ENCODE measurements at places on chromosomes 13 and 19.

DNA sequence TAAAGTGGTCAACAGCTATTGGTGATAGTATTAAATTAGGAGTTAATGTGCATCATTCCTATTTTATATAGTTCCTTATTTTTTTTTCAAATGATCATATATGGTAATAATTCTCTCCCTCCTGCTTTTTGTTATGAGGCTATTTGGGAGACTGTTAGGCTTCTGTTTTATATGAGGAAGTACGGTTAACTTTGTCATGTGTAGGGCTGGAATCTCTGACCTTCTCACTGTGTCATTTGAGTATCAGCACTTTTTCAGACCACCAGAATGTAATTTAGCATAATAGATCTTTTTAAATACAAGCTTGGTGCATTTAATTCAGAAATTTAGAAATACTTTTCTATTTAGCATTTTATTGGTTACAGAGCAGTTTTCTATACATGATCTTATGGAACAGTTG lies 7.7 kb downstream of the DGKH start:
- no peak overlapping the region for H3K27ac ChIP-seq
- no peak overlapping the region for H3K4me3 ChIP-seq
- peaks cover 6% of the 10 kb centered on the region for H3K4me1 ChIP-seq

DNA sequence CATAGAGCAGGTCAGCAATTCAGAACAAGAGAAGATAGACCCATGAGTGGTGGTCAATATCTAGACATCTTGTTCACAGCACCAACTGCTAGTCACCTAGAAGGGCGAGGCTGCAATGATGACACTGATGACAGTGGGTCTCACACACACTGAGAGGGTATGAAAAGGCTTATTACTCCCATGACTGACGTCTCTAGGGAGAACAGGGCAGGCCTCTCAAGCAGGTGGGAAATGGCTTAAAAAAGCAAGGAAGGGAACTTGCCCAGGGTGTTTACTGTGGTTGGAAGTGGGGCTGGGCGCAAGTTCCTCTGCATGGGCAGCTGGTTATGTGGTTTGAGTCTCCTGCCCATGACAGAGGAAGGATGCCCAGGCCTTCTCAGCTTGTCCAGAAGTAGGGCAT lies 33.8 kb downstream of the ZNF44 start:
- no peaks in the 10 kb centered on the region for H3K27me3 ChIP-seq
- H3K4me3 ChIP-seq: no peak overlapping the region
- no peaks in the 10 kb centered on the region for H3K36me3 ChIP-seq
- DNase-seq: no peak

- H3K4me1 ChIP-seq: no peaks in the 10 kb centered on the region
- no peak overlapping the region for H3K27ac ChIP-seq
- peaks cover 3% of the 10 kb centered on the region for H3K27me3 ChIP-seq
- no peak overlapping the region for H3K4me3 ChIP-seq
- H3K36me3 ChIP-seq: no peaks in the 10 kb centered on the region
Measured at GRCh38 chr13:112179995-112180394, 113.0 kb downstream of the SOX1 start.

GRCh38 chr19:35128398-35129057 lies 6.3 kb downstream of the LGI4 start:
- H3K36me3 ChIP-seq: no peaks in the 10 kb centered on the region
- no peak overlapping the region for H3K4me3 ChIP-seq
- H3K27ac ChIP-seq: no peak overlapping the region
- DNase-seq: no peak

DNA sequence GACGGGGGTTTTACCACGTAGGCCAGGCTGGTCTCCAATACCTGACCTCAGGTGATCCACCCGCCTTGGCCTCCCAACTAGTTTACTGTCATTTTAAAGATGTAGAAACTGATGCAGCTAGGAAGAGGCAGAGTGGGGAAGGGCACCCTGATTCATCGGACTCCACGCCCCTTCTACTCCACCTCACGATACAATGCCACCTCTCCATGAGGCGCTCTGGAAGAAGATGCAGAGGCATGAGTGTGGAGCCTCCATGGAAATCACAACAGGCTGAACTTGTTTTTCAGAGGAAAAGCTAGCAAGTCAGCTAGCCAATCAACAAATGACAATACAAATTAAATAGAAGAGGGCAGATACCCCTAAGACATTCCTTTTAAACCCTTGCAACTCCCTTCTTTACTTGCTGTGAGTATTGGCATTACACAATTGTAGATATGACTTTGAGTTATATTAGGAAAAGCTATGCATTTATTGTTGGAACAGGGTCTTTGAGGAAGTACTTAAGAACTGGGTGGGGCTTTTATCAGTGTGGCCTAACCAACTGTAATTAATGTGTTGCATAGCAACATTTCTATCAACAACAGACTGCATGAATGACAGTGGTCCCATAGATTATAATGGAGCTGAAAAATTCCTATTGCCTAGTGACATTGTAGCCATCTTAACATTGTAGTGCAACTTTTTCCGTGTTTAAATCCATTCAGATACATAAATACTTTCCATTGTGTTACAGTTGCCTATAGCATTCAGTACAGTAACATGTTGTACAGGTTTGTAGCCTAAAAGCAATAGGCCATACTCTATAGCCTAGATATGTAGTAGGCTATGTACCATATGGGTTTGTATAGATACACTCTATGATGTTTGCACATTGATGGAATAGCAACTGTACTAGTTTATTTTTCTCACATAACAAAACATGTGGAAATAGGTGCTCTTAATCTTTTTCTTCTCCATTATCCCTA lies 17.6 kb downstream of the WDFY2 start:
- no peaks in the 10 kb centered on the region for H3K36me3 ChIP-seq
- no peaks in the 10 kb centered on the region for H3K27me3 ChIP-seq
- no peak overlapping the region for H3K27ac ChIP-seq
- peaks cover 4% of the 10 kb centered on the region for H3K4me1 ChIP-seq
- no peak overlapping the region for H3K4me3 ChIP-seq
- DNase-seq: no peak

DNA sequence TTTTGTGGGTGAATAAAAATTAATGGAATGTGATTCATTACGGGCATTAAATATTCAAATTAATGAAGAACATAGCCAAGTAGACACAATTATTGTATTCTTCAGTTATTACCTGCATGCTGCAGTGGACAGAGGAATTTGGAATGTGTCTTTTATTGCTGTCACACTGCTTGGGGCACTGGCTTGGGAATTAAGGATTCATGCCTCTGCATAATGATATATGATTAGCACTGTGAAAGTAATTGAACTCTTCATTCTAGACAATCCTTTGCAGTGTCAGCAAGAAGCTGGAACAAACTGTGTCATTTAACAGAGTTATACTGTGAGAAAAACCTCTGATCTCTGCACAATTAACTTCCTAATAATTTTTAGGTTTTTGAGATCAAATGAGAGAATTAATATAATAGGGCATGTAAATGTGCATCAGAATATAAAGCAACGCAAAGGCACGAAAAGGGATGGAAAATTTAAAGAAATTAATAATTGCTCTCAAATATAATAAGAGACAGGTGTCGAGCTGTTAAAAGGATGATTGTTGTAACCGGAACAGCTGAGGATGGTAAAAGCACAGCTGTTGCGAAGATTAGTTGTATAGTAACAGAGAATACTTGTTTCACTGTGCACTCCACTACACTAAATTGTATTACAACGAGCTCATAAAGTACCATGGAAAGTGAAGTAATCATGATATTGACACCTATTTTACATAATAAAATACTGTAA lies 235.1 kb upstream of the MIR17HG start:
- DNase-seq: no peak
- H3K27me3 ChIP-seq: no peaks in the 10 kb centered on the region
- no peak overlapping the region for H3K4me3 ChIP-seq

DNA sequence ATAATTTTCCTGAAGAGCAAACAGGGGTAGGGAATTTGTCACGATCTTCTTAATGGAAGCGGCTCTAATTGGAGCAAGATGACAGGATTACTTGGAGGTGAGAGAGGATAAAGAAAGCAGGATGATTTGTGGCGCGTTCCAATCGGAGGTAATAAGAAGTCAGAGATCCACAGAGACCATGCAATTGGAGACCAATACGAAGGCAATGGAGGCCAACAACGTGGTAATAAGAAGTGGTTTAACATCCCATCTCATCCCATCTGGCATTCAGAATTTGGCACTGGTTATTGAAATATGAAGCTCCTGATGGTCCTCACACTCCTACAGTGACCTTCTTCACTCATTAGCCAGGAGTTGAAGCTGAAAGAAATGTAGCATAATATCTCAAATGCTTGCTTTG lies 130.6 kb downstream of the DLEU7 start:
- no peak for DNase-seq
- no peaks in the 10 kb centered on the region for H3K36me3 ChIP-seq
- H3K27me3 ChIP-seq: no peaks in the 10 kb centered on the region
- H3K27ac ChIP-seq: no peak overlapping the region
- no peak overlapping the region for H3K4me3 ChIP-seq

- no peaks in the 10 kb centered on the region for H3K27me3 ChIP-seq
- H3K27ac ChIP-seq: no peak overlapping the region
- H3K4me1 ChIP-seq: no peaks in the 10 kb centered on the region
- DNase-seq: no peak
- no peaks in the 10 kb centered on the region for H3K36me3 ChIP-seq
Measured at GRCh38 chr13:28463481-28463880, 31.4 kb downstream of the FLT1 start.

DNA sequence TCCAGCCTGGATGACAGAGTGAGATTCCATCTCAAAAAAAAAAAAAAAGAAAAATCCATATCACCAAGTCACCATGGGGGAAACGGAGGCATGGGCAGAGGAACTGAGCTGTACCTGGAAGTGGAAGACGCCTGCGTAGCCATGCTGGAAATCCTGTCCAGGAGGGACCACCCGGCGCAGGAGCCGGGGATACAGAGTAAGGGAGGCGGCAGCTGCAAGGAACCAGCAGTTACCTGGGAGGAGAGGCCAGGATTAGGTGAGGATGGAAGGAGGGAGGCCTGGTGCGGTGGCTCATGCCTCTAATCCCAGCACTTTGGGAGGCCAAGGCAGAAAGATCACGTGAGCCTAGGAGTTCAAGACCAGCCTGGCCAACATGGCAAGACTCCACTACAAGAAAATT lies 2.0 kb downstream of the CAPN12 start:
- no peak overlapping the region for H3K27ac ChIP-seq
- DNase-seq: no peak

Data from CD4-positive, alpha-beta T cell (primary cell).